Tongue (tissue), 3 donors: ENCODE measurements at places on chromosomes 5 and 9. TPM values are rescaled to one million over a fixed set of nuclear protein-coding genes. Genes with fewer than 3 reads are reported as not detected.

C9orf43 gene
- 0.92 TPM for total RNA-seq

PCDHA11 gene
- 0.51 TPM for total RNA-seq

IFNE gene
- not detected for total RNA-seq

SPINK13 gene
- total RNA-seq: not detected

ANKRD18B gene
- total RNA-seq: 6.6 TPM

TMC1 gene
- 0.62 TPM for total RNA-seq

ADAMTSL1 gene
- 22.4 TPM for total RNA-seq

EGFLAM gene
- 37.6 TPM for total RNA-seq

CER1 gene
- total RNA-seq: not detected

GLT6D1 gene
- not detected for total RNA-seq

ST8SIA4 gene
- total RNA-seq: 15.0 TPM

CACFD1 gene
- total RNA-seq: 6.8 TPM

FBP1 gene
- total RNA-seq: 4.4 TPM

SPATA31A3 gene
- total RNA-seq: not detected

LHX6 gene
- total RNA-seq: 5.4 TPM

DNAH5 gene
- 0.92 TPM for total RNA-seq

PCDHB16 gene
- total RNA-seq: 4.1 TPM

NRG2 gene
- 0.41 TPM for total RNA-seq

SAPCD2 gene
- 5.6 TPM for total RNA-seq

PCDHGB4 gene
- 5.9 TPM for total RNA-seq

ZNF658 gene
- total RNA-seq: 11.3 TPM

SHLD3 gene
- total RNA-seq: 5.7 TPM

SEC24A gene
- 31.7 TPM for total RNA-seq

FCN1 gene
- total RNA-seq: 9.3 TPM

CKMT2 gene
- 287 TPM for total RNA-seq

GRIA1 gene
- total RNA-seq: 3.0 TPM

MROH2B gene
- total RNA-seq: not detected

ALDH7A1 gene
- 45.2 TPM for total RNA-seq

PLAC8L1 gene
- total RNA-seq: not detected
